CD4-positive, alpha-beta T cell treated with Interleukin-2 at 100 ng/mL for 4 hours (primary cell): ENCODE measurements at places on chromosomes 6 and 20.

- DNase-seq = no peak
Observed at GRCh38 chr6:110328259-110328658, 29.9 kb downstream of the METTL24 start.

- DNase-seq = no peak
Observed at GRCh38 chr20:35674921-35675320, 10.2 kb upstream of the CPNE1 start.

- no peak for DNase-seq
Observed at GRCh38 chr6:111129013-111129412, 41.7 kb downstream of the SLC16A10 start.

GRCh38 chr20:40863355-40863919 lies 165.2 kb upstream of the TOP1 start:
- DNase-seq = no peak

DNA sequence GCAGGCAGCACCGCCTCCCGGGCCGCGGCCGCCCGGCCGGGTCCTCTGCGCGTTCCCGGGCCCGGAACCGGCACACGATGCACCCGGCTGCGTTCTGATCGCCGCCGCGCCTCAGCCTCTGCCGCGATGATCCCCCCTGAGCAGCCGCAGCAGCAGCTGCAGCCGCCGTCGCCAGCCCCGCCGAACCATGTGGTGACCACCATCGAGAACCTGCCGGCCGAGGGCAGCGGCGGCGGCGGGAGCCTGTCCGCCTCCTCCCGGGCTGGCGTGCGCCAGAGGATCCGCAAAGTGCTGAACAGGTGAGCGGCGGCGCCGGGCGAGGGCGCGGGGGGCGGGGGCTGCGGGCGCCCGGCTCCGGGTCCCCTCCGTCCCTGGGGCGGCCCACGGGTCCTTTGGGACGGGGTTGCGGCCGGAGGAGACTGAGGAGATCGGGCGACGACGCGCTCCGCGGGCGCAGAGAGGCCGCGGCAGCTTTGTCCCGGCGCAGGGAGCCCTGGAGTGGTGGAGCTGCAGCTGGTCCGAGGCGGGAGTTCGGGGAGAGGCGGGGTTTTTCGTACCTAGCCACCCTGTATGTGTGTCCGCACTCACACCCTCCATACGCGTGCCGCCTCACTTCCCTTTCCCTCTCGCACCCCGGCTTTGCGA lies 659 bp downstream of the SLC35F1 start:
- DNase-seq = no peak
